ENCODE measurements at places on chromosomes 1 and 21.

DNA sequence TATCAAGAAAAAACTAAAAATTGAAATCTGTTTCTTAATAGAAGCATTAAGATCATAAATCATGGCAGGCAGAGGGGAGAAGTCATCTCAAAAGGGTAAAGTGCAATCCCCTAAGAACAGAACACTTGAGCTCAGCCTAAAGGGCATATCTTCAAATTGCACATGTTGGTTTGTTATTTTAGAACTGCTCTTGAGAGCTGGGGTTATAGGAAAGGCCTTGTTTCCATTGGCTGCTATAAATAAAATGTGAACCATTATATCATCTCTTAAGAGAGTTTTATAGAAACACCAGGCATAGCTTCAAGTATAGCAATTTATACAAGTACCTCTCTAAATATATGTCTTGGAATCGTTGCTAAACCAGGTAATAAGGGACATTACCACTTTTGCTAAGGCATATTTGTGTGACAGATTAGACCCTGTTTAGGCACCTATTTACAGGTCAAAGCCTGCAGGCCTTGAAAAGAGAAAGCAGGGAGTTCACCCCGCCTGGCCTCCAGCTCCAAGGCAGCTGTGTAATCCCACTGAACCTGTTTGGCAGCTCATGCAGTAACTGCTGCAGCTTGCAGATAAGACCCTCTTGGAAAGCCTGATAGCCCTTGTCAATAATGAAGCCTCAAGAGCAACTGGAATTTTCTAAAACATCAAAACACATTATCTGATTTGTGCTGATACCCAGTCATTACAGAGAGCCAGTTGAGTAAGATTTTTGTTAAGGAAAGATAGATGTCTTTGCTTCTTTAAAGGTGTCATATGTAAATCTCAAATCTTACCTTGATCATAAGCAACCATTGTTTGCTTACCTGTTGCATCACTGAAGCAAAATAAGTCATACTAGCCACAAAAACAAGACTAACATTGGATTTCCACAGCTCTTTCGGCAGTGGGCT, 24.2 kb upstream of the SYDE2 start:
- no peak for DNase-seq

DNA sequence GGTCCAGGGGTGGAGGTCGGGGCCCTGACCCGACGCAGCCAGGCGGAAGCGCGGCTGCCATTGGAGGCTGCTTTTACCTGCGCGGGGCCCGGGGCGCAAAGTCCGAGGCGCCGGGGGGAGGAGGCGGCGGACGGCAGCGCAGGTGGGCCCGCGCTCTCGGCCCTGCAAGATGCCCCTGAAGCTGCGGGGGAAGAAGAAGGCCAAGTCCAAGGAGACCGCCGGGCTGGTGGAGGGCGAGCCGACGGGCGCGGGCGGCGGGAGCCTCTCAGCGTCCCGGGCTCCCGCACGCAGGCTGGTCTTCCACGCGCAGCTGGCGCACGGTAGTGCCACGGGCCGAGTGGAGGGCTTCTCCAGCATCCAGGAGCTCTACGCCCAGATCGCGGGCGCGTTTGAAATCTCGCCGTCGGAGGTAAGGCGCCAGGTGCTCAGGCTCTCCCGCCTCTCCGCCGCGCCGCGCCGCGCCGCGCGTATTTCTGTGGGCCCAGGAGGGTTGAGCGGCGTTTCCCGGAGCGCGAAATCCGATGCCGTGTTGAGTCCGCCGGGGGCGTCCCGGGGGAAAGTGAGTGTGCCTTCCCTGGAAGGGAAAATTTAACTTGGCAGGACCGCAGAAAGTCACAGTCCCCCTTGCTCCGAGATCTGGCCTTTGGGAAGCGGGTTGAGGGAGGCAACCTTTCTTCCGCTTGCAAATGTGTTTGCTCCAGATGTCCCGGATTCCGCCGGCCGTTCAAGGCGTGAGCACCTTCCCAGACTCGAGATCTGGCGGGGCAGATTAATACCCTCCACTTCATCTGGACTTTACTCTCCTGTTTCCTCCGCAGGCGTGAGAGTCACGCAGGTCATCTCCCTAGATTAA, at the start of gene GIPC2:
Gene GIPC2 (plus strand): TSS at position 41 of the 853 bp plus-strand sequence. CDS start 129 bp downstream, at position 170.
- peak; percentile 29 for DNase-seq

DNA sequence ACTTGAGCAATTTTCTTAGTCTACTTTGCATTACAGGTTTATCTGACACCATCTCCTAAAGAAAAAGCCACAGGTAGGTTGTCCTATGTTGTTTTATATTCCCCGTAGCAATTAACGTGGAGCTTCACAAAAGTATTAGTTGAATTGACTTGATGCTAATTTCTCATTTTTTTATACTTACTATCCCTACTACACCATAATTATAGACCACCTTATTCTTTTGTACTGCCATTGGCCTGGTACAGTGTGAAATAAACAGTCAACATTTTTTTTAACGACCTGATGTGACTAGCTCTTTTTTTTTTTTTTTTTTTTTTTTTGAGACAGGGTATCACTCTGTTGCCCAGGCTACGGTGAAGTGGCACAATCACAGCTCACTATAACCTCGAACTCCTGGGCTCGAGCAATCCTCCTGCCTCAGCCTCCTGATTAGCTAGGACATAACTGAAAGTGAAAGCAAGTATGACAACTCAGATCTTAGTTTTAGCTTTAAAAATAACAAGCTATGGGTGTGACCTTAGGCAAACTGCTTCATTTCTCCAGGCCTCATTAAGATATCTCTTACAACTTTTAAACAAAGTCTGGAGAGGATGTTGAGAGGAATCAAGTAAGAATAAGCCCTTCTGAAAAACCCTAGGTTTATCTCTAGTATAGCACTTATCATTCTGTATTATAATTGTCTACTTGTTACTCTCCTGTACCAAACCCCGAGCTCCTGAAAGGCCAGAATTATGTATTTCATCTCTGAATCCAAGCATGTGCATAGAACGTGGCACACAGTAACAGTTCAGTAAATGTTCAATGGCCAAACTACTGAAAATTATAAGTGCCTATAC, 49.5 kb downstream of the LUZP1 start:
- DNase-seq, result no peak

GRCh38 chr1:202215472-202216130, 22.0 kb downstream of the LGR6 start:
- DNase-seq, result no peak

DNA sequence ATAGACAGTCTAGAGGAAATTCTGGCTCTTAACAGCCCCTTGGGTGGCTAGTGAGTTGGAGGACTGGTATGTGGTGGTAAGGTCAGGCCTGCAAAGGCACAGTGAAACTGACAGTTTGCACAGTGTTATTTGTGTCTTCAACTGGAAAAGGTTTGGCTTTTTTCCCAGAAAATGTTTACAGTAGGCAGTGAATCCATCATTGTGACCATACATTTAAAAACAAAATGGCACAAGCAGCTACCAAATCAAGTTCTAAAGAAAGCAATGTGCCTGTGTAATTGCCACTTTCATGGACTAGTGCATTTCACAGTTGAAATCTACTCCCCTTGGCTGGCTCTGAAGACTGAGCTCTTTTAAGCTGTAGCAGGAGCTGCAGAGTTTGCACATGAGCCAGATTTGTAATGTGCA, 24.8 kb downstream of the ATPAF1 start:
- no peak for DNase-seq

- DNase-seq, result no peak
These were observed 15.9 kb downstream of the MX2 start for GRCh38 chr21:41377715-41378114.

DNA sequence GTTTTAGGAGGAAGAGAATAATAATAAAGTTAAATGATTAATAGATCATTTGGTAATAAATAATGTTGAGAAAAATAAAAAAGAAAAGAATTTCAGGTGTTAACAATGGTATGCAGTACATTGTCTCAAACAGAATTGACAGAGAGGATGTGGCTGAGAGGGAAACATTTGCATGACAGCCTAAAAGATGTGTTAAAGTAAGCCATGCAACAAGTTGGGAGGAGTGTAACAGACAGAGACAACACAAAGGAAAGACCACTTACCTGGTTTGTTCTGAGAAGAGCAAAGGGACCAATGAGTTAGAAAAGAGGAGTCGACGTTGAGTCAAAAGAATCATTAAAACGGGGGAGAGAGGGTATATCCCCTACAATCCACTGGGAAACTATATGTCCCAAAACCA, 814.0 kb downstream of the KCNT2 start:
- DNase-seq, result no peak

DNA sequence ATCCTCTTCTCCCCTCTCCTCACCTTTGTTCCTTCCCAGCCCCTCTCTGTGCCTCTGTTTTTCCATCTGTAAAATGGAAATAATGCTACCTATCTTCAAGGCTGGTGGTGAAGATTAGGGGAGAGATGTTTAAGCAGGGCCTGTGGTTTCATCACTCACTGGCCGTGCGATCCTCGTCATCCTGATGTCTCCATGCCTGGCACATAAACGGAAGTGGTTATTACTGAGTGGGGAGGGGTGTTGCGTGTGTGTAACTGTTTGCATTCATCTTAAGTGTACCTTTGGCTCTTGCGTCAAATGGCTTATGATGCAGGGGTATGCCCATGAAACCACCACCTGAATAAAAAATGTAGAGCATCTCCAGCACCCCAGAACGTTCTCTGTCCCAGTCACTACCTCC, 17.2 kb upstream of the C1QA start:
- DNase-seq, result no peak

- DNase-seq, result peak; percentile 63
These were observed 84.4 kb downstream of the NKAIN1 start for GRCh38 chr1:31155216-31155806.

GRCh38 chr1:46315669-46316403, 12.3 kb downstream of the UQCRH start:
- no peak for DNase-seq

DNA sequence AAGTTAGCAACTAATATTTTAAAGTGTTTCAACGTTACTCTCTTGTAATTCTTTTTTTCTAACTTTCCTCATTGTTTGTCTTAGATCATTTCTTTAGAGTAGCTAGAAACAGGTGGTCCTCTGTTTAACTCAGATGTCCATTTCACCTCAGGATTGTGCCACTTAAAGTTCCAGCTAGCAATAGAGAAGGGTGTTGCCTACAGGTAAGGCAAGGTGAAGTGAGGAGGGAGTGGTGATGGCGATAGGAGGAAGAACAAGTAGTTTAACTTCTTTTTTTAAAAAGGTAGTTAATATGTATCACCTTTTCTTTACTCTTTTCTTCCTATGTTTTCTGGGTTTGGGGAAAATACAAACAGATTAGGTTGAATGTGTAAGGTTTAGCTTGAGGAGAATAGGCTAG, 44.4 kb downstream of the ABCD3 start:
- no peak for DNase-seq

DNA sequence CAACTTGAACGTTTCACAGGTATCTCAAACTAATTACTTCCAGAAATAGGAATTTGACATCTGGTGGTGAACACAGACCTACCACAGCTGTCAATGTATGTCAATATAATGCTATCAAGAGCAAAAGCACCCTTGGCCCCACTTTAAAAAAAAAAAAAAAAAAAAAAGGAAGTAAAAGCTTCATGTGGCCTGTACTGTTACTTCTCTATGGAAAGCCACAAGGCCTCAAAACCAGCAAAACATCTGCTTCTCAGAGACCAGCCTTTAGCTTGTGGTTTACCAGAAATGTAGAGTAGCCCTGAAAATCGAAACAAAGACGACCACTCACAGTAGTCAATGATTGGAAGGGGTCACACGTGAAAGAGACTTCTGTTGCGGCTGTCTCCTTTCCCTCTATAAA, 109.6 kb downstream of the SLC45A1 start:
- no peak for DNase-seq

DNA sequence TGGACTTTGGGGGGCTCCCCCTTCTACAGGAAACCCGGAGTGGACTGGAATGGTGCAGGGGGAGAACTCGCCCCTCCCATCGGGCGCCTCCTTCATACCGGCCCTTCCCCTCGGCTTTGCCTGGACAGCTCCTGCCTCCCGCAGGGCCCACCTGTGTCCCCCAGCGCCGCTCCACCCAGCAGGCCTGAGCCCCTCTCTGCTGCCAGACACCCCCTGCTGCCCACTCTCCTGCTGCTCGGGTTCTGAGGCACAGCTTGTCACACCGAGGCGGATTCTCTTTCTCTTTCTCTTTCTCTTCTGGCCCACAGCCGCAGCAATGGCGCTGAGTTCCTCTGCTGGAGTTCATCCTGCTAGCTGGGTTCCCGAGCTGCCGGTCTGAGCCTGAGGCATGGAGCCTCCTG, at the start of gene TNFRSF14:
Gene TNFRSF14 (plus strand): TSS at position 95 of the 401 bp plus-strand sequence. CDS start 294 bp downstream, at position 389.
- peak; percentile 67 for DNase-seq

DNA sequence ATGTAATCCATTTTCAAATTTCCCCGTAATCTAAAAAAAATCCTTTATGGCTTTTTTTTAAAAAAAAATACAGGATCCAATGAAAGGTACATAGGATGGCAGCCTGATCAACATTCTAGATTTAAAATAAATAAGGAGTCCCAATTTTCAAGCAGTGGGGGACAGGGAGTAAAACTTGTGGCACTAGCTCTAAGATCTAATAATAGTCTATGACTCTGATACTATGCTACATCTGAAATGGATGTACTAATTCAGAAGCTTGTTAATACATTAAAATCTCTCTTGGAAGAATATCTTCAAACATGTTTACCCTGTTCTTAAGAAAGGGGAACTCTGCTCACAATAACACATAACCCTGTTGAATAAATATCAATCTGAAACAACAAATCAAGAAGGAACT, 8.5 kb downstream of the DIPK1A start:
- DNase-seq, result no peak

GRCh38 chr1:116482490-116482889, 88.3 kb downstream of the CD58 start:
- DNase-seq, result no peak

DNA sequence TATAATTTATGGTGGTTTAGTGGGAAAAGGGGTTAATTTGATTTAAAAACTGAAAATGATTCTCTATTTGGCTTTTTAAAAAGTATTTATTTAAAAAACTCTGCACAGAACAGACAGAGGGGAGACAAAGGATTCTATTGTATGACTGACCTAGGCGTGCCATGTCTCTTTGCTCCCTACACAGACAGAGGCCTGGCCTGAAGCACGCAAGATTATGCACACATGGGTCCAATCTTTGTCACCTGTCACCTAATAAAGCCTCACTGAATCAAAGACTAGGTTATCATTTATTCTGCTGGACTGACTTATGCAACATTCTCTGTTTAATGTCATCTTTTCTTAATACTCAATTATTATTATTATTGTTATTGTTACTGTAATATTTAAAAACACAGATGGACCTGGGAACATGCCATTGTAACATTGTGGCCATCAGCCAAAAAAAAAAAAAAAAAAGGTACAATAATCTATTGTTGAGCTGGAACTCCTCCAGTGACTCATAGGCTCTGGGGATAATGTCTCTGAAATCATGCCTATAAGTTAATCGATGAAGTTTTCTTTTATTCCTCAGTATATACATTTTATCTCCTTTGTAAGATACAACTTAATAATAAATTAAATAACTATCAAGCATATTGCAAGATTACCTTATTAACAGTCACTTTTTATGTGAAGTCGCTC, 112.1 kb downstream of the RUNX1 start:
- no peak for DNase-seq

GRCh38 chr1:197374428-197374827, 106.4 kb downstream of the CRB1 start:
- no peak for DNase-seq

GRCh38 chr1:65904681-65905083, 112.0 kb downstream of the PDE4B start:
- no peak for DNase-seq

GRCh38 chr1:23904748-23905357, 8.3 kb downstream of the CNR2 start:
- no peak for DNase-seq

Data from stimulated activated CD4-positive, alpha-beta T cell treated with anti-CD3 and anti-CD28 coated beads, Interleukin-12 subunit alpha, Interleukin-12 subunit beta, amount 100 ng/mL, for 4 hours (primary cell).